ENCODE measurements at places on chromosomes 3 and 15.

- no peak for DNase-seq
Observed at GRCh38 chr3:37693511-37694283, 168.0 kb upstream of the CTDSPL start.

DNA sequence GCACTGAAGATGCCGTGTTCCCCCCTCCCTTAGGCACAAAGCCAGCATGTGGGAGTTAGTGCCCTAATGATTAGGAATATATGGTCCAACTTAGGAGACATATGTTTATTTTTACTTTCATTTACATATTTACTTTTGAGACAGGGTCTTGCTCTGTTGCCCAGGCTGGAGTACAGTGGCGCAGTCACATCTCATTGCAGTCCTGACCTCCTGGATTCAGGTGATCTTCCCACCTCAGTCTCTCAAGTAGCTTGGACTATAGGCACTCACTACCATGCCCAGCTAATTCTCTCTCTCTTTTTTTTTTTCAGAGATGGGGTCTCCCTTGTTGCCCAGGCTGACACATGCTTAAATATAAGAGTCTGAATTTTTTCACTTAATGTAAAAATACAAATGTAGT, 51.6 kb upstream of the TBC1D23 start:
- no peak for DNase-seq

- DNase-seq: no peak
Observed at GRCh38 chr3:120567370-120568201, 28.6 kb upstream of the NDUFB4 start.

DNA sequence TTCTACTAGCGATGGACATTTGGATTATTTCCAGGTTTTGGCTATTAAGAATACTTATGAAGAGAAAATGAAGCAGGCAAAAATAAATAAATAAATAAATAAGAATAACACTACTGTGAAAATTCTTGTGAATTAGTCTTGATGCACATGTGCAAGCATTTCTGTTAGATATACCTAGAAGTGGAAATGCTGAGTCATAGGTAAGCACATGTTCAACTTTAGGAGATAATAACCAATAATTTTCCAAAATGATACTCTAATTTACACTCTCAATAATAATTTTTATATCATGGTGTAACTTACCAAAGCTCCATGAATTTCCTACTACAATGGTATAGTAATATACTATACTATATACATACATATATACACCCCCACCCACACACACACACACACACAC, 23.4 kb downstream of the EMC4 start:
- no peak for DNase-seq

DNA sequence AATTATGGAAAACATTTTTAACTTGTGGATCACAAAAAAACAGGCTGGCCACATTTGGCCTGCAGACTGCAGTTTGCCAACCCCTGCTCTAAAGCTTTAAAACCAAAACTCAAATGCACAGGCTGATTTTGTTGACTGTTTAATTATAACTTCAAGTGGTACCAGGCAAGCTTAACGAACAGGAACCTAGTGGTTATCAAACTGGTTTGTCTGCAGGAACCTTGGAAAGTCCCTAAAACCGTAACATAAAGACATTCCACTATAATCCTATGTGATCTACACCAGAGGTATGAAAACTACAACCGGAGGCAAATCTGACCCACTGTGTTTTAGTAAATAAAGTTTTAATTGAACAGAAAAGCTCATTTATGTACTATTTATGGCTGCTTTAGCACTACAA, 52.4 kb downstream of the TBL1XR1 start:
- no peak for DNase-seq

GRCh38 chr3:42847731-42848130, 27.9 kb downstream of the CYP8B1 start:
- no peak for DNase-seq

- no peak for DNase-seq
Observed at GRCh38 chr3:85846940-85847339, 888.2 kb downstream of the CADM2 start.

All from activated CD4-positive, alpha-beta T cell treated with anti-CD3 and anti-CD28 coated beads for 48 hours (primary cell).